ENCODE measurements at places on chromosomes 11 and 22. TPM values are rescaled to one million over a fixed set of nuclear protein-coding genes. Genes with fewer than 3 reads are reported as not detected.

Gene RFPL2
- not detected for total RNA-seq

Gene MPEG1
- 38.1 TPM for total RNA-seq

Gene TCN2
- total RNA-seq: 21.3 TPM

Gene SLC25A17
- total RNA-seq: 5.4 TPM

Gene GGTLC3
- not detected for total RNA-seq

Gene GAB4
- total RNA-seq: not detected

Gene CCDC73
- total RNA-seq: not detected

Gene ZNF280B
- 1.9 TPM for total RNA-seq

Gene HSPB2
- total RNA-seq: 49.6 TPM

Gene GLB1L2
- 0.65 TPM for total RNA-seq

Gene PTPN5
- 0.41 TPM for total RNA-seq

Gene H19
- 390 TPM for total RNA-seq

Gene ADORA2A
- 6.0 TPM for total RNA-seq

All from left cardiac atrium (tissue), 4 donors.